ENCODE measurements at places on chromosomes 3 and 15. TPM values are rescaled to one million over a fixed set of nuclear protein-coding genes. Genes with fewer than 3 reads are reported as not detected.

- DNase-seq: no peak
Observed at GRCh38 chr15:68314563-68314962, 37.0 kb downstream of the FEM1B start.

DNA sequence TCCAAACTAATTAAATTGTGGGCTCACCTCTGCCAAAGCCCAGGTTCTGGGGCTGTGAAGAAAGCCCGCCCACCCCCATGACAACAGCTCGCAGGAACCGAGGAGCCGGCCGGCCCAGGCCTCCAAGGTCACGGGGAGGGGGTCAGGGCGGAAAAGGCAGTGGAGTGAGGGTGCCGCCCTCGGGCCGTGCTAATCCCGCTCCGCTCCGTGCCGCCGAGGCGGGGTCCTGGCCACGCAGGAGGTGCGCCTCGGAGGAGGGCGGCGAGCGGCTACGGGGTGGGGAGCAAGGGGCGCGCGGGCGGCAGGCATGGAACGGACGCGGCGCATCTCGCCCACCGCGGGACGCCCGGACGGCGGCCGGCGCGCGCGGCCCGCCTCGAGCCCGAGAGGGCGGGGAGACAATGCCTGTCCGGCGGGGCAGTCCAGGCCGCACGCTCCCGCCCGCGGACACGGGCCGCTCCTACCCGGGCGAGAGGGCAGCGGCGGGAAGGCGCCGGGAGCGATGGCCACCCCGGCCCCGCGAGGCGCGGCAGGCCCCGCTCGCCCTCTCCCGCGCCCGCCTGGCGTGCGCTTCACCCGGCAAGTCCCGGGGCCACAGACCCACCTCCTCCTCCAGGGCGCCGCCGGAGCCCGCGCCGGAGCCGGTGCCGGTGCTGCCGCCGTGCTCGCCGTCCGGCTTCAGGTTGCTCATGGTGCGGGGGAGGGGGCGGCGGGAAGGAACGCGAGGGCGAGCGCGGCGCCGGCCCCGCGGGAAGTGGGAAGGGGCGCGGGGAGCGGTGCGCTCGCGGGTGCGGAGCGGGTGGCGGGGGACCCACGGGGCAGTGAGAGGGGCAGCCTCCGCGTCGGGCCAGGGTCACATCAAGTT, 528 bp downstream of the RBPMS2 start:
- no peak for DNase-seq

DNA sequence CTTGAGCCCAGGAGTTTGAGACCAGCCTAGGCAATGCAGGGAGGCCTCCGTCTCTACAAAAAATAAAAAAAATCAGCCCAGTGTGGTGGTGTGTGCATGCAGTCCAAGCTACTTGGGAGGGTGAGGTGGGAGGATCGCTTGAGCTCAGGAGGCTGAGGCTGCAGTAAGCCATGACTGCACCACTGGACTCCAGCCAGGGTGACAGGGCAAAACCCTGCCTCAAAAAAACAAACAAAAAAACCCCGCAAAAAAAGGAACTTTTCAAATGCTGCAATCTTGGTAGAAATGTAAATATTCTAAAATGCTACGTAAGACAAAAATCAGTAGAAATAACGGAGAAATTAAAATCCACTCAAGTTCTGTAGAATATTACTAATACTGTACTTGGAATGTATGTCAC, 108.1 kb upstream of the MELTF start:
- no peak for DNase-seq

DNA sequence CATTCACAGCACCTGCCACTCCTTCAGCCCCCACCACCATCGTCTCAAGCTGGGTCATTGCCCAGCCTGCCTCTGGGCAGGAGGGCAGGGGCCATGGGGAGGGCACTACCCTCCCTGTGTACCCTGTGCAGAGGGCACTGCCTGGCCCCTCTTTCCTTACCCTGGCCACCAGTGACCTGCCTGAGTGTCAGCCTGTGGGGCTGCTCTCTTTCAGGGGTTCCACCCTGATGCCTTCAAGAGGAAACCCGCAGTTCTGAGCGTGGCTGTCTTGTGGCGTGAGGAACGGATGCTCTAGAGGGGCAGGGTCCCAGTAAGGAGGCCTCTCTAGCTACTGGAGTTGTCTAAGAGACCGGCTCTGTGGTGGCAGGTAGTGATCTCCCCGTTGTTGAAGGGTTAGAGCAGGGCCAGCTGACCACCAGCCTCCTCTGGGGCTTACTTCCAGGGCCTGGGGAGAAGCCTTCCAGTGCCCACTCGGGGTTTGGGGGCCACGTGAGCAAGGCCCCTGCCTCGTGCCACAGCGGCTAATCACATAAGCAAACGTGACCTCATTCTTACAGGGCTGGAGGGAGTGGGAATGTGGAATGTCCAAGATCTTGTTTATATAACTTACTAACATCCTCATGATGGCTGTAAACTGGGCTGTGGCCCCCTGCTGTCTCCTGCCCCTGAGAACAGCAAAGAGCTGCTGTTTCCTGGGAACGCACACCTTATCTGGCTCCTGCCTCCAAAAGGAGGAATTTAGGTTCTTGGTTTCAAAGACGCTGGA, 31.4 kb upstream of the SEC13 start:
- no peak for DNase-seq

- DNase-seq: no peak
Observed at GRCh38 chr3:122233101-122233952, 49.9 kb downstream of the CASR start.

GRCh38 chr15:23860290-23861245, 173.5 kb upstream of the NDN start:
- DNase-seq: no peak

DNA sequence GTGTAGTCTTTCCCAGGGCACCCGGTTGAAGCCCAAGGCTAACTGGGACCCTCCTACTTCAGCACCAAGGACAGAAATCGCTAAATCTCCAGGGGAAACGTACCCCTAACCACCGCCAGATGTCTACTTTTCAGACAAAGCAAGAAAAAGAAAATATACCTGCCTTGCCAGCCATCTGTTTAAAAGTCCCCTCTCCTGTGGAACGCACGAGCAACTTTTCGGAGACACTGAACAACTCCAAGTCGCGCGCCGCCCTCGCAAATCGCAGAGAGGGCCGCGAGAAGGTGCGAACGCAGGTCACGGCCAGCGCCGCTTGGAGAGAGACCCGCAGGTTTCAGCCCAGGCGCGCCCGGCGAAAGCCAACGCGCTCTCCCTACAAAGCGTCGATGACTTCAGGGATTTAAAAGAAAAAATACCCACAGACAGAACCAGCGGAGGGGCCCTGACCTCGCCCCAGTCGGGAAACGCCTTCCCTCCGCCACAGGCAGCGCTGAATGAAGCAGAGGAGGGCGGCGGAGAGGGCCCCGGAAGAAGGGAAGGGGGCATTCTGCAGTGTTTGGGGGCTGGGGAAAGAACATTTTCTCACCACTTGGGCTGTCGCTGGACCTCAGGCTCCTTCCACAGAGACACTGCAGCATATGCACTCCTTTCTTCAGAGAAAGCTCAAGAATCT, 213.1 kb downstream of the FGF12 start:
- no peak for DNase-seq

GRCh38 chr3:20324664-20325478, 138.9 kb upstream of the SGO1 start:
- DNase-seq: no peak

- peak; percentile 48 for DNase-seq
Observed at GRCh38 chr3:187669675-187670504, at the start of gene SST. TSS of gene SST (minus strand) at chr3:187670394. CDS start at chr3:187670291, 103 bp downstream.

DNA sequence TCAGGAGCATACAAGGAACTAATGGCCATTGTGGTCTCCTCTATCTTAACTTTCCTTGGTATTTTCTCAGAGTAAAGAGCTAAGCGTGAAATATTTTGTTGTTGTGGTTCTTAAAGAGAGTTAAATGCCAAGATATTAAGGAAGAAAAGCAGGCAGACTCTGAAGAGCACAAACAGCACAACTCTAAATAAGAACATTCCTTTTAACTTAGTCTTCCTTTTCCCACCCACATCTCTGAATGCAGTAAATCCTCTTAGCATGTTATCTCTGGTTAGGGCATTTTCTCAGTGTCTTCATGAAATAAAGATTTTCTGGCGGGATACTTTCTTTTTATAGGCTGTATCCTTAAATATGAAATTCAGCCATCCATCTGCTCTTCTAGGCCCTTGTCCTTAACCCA, 1.5 kb downstream of the GPR87 start:
- no peak for DNase-seq

GRCh38 chr3:195849322-195850074, 37.8 kb upstream of the MUC4 start:
- DNase-seq: no peak

DNA sequence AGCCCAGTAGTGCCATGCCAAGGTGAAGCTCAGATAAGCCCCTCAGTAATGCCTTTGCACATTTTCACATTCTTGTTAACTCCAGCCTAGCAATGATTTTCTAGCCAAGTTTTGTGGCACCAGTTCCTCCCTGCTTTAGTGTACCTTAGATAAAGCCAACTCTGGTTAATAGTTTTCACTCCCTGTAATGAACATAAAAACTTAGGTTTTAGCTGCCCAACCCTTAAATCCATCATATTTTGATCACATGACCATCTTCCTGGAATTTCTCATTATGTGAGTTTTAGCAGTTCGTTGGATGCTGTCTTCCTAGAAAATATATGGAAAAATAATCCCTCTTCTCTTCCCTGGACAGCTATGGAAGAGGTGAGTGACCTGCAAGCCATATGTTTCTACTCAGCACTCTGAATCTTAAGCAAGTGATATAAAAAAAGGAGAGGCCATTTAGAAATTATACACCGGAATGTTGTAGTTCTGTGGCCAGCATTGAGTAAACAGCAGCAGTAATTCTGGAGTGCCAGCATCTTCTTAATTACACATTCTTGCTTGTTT, 62.2 kb upstream of the P2RY1 start:
- no peak for DNase-seq

DNA sequence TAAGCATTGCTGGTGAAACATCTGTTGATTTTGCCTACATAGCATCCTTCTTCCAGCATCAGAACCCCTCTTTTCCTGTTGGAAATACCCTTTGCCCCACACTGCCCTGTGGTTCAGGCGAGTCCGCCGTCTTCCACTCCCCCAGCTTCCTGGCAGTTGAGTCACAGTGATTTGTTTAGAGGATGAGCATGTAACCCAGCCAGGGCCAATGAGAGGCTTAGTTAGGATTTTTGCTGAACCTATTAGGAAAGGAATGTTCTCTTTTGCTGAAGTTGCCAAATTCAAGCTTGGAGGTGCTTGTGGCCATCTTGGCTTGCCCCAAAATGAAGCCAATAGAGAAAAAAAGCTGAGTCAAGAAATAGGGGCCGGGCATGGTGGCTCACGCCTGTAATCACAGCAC, 19.0 kb upstream of the MEX3B start:
- no peak for DNase-seq

DNA sequence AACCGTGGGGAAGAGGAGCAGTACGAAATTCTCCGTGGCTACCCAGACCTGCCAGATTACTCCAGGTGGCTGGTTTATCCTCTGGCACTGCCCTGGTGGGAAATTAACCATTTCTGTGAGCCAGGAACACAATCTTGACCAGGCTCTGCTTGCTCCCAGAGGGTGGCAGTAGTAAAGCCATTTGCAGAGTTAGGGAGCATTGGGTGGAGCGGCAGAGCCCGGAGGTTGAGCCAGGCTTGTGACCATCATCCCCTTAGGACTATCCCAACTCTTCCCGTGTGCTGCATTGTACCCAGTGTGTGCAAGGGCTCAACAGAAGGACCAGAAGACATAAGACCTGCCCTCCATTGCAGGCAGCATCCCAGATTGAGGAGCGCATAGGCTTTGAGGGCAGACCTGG, 5.3 kb downstream of the KNG1 start:
- no peak for DNase-seq

DNA sequence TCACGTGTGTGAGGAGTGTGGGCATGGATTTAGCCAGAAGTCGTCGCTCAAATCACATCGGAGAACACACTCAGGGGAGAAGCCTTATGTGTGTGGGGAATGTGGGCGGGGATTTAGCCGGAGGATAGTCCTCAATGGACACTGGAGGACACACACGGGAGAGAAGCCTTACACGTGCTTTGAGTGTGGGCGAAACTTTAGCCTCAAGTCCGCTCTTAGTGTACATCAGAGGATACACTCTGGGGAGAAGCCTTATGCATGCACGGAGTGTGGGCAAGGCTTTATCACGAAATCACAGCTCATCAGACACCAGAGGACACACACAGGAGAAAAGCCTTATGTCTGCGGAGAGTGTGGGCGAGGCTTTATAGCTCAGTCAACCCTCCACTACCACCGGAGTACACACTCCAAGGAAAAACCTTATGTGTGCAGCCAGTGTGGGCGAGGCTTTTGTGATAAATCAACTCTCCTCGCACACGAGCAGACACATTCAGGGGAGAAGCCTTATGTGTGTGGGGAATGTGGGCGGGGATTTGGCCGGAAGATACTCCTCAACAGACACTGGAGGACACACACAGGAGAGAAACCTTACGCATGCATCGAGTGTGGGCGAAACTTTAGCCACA, 28.1 kb downstream of the ZNF589 start:
- no peak for DNase-seq

GRCh38 chr3:72682936-72683452, 165.3 kb downstream of the SHQ1 start:
- DNase-seq: no peak

DNA sequence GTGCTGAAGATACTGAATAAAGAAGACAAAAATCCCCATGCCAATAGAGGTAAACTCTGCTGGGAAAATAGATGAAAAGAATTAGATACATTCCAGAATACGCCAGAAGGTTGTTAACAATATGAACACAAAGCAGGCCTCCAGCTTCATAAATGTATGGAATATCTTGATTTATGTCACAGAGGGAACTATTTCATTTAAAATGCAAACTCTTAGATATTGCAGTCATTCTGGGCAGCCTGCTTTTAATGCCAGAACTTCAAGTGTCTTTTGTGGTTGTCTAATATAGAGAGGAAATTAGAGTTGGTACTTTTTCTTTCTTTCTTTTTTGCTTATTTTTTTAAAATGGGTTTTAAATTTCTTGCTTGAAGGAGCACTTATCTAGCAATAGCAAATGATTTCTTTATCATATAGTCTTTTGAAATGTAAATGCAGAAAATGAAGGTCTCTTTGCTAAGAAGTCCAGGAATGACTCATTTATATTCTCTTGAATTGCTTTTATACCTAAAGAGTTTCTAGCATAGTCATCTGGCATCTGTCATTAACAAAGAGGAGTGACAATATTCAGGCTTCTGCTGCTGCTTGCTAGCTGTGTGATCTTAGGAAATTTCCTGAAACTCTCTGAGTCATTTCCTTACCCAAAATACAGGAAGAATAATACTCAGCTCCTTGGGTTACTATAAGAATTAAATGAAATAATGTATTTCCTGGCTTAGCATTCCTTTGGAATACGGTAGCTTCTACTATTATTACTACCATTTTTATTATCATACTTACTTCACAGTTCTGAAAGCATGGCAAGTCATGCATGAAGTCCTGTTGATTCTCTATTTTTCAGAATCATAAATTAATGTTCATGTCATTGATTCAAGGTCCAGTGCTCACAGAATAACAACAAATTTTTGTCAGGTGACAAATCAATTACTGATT, 527.6 kb downstream of the DIPK2A start:
- DNase-seq: no peak

DNA sequence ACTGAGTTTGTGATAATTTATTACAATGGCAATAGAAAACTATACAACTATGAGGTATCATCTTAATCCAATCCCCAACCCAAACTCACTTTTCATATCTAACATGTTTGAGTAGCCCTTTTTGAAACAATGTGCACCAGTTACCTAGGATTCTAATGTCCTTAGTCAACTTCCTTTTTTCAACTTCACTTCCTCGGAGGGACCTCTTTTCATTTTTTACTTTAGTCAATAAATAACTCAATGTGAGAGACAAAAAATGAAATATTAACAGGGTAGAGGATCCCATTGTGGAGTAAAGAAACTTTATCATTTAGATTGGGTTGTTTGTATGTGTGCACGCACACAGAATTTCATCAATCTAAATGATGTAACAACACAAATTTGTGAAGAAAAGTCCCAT, 193.6 kb upstream of the LRRC3B start:
- no peak for DNase-seq

The CFAP20DC gene
- 0.18 TPM for total RNA-seq

The STRC gene
- 1.4 TPM for total RNA-seq

The HAUS2 gene
- 22.6 TPM for total RNA-seq

The TRPM1 gene
- not detected for total RNA-seq

Measured in ureter (tissue), 1 donor.